ENCODE measurements at places on chromosomes 12 and 14.

- DNase-seq: no peak
Observed at GRCh38 chr12:2334271-2334670, 281.5 kb downstream of the CACNA1C start.

DNA sequence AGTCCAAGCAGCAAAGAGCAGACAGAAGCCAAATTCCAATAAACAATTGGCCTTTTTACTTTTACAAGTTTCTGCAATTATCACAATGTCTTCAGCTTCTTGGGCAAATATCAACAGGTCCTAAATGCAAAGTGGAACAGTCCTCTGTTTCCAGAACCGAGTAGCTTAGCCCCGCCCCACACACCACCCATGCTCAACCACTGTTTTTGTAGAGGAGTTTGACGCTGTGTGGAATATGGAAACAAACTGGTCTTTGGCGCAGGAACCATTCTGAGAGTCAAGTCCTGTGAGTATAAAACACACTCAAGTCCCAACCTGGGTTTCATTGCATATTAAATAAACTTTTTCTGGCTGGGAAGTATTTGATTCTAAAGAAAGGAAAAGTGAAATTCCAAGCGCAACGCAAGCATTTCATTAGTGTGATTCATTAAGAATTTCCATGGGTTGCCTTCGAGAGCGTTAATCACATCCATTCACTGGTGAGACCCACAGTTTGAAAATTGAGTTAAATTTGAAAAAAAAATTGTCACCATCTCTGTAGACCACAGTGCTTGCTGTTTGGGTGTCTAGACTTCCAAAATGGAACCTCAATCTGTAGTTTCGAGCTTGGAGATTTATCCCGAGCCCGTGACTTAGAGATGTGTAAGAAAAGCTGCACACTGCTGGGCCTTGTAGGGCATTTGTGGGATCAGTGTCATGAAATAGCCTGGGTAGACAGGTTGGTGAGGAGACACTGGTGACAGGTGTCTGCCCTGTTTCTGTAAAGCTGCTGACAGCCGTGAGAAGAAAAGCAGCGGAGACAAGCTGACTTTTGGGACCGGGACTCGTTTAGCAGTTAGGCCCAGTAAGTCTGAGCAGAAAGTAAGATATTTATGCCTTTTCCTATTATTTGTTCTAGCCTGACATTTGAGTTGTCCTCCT, 96.1 kb downstream of the DAD1 start:
- no peak for DNase-seq

DNA sequence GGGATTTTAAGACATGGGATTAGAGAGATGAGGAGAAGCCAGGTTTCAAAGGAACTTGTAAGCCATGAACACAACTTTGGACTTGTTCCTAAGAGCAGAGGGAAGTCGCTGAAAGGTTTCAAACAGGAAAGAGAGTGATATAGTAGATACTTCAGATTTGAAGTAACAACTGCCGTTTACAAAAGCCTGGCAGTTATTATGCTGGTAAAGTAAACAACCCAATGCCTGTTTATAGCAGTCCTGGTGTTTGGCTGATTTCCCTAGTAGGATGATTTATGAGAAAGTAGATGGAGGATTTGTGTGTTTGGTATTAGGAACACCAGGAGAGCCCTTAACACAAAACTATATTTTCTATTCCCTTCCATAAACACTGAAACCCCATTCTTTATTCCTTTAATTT, 285.7 kb downstream of the RMST start:
- DNase-seq: no peak

- no peak for DNase-seq
Observed at GRCh38 chr14:34983148-34983760, 462 bp downstream of the SRP54 start.

DNA sequence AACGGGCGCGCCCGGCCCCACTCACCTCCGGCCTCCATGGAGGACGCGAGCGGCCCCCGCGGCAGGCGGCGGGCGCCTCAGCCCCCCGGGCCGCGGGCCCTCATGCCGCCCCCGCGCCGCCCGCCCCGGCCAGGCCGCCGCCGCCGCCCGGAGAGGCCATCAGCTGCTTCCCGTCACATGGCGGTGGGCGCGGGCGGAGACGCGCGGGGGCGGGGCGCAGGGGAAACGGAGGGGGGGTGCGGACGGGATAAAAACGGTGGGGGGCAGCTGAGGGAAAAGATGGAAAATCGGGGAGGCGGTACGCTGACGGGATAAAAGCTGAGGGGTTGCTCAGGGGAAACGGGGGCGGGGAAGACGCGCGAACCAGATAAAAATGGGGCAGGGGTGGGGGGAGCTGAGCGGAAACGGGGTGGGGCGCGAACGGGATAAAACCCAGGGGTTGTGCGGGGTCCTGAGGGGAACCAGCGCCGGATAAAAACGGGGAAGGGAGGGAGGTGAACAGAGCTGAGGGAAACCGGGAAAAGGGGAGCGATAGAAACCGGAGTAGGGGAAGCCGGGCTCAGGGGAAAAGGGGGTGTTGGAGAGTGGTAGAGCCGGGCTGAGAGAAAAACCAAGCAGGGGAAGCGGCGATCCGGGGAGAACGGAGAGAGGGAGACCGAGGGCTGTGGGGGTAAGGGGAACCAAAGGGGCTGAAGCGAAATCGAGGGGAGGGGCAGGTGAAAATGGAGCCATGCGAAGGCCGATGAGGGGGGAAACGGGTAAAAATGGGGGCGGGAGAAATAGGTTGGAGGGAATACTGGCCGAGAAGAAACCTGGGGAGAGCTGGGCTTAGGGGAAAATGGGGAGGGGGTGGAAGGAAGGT, at the start of gene WSB2:
TSS of gene WSB2 (minus strand) at position 169 of the 862 bp plus-strand sequence. CDS start at position 38, 131 bp downstream.
- DNase-seq: peak; percentile 29

DNA sequence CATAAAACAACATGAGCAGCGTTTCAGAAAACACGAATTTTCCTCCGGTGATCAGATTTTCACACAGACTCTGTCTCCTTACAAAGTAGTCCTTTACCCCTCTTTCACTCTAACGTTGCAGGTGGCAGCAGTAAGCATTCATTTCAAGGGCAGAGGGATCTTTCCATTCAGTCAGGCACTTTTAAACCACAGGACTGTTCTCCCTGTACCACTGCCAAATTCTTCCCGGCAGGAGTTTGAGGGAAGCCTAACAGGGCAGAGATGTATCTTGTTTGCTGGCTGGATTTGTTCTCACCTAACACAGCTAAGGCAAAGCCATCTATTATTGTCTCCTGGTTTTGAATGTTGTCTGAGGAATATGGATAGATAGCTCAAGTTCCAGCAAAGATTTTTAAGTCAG, 1187.3 kb upstream of the SEL1L start:
- DNase-seq: no peak

DNA sequence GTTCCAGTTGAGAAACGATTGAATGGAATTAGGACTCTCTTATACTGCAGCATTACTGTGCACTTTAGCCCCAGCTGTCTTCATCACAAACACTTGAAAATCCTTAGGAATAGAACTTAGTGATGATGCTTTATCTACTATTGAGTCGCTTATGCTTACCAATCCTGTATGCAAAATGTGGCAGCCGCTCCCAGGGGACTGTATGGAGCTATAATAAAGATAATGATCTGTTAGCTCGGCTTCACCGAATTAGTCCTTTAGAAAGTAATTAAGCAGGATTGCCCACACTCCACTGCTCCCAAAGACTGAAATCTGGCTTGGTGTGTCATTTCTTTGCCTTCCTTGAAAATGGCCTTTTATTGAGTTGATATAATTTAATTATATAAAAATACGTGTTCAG, 10.6 kb downstream of the EML1 start:
- DNase-seq: no peak

DNA sequence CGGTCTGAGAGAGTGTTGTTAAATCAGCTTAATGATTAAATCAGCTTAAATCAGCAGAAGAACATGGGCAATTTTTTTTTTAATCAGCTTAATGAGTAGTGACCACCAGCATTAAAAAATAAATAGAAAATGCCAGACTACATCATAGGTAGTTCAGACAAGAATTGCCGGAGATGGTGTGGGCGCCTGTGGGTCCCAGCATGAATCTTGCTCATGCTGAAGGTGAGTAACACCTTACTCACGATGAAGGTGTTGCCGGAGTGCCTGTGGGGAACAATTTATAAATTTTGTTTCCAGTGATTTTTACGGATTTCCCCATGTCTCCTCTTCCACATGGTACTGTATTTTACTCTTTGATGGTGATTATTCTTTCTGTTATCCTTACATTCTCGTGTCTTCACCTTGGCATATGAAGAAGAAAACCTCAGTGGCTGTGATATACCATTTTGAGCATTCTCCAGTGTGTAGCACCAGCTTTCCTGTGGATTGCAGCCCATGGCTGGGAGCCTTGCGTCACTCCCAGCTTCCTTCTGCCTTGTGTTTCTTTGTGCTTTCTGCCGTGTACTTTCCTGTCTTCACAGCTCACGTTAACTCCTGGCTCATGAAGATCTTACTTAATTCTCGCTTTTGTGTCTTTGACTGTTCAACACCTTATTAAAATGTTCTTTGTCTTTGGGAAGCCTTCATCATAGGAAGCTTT, 4.7 kb downstream of the TDRD9 start:
- DNase-seq: no peak

- DNase-seq: no peak
Observed at GRCh38 chr12:115468087-115468510, 784.1 kb upstream of the TBX3 start.

DNA sequence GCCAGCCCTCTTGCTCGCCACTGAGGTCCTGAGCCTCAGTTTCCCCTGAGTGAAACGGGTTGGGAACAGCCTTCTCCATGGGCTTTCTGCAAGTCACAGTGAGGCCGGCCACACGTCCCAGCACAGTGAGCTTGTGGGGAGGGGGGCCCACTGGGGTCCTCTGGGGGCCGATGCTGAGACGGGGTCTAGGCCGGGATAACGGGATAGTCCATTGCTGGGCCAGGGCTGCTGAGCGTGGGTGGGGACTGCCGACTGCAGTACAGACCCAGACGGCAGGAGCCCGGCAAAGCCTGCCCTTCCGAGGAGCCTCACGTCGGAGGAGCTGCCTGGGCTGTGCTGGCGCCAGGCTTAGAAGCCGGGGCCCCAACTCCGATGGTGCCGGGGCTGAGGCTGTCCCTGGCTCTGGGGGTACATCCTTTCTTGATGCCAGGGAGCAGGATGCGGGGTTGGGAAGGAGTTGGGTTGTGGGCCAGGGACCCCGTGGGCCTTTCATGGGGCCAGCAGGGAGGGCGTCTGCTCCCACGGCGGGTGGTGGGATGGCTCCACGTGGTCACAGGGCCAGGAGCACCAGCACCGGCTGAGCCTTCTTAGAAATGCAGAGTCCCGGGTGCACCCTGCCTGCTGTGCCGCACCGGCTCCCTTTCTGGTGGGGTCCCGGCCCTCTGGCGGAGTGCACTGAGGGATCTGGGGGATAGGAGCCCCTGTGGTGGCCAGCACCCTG, 24.2 kb downstream of the NOC4L start:
- no peak for DNase-seq

DNA sequence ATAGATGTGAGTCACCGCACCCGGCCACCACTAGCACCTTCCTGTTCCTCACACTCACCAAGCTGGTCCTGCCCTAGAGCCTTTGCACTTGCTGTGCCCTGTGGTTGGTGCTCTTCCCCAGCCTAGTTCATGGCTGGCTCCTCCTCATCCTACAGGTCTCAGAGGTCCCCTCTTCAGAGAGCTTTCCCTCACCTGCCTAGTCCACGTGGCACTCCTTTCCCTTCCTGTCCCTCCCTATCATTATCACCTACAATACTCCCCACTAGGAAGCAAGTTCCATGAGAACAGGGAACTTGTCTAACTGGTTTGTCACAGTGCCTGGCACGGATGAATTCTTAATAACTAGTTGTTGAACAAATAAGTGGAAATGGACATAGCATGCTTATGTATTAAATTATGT, 24.0 kb upstream of the TMED10 start:
- no peak for DNase-seq

DNA sequence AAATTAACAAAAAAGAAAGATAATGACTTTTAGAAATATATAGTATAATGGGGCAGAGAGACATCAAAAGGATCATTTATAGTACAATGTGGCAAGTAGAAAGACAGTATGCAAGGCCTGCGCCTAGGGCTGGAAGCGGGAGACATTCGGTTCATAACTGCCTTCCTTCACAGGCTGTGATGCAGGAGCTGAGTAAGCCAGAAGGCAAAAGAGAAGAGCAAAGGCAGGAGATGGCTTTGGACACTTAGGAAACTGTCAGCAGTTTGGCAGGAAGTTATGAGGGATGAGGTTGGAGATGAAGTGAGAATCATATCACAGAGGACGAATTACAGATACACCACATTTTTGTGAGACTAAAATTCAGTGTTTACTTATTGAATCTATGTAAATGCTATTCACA, 97.8 kb downstream of the EPS8 start:
- DNase-seq: no peak

DNA sequence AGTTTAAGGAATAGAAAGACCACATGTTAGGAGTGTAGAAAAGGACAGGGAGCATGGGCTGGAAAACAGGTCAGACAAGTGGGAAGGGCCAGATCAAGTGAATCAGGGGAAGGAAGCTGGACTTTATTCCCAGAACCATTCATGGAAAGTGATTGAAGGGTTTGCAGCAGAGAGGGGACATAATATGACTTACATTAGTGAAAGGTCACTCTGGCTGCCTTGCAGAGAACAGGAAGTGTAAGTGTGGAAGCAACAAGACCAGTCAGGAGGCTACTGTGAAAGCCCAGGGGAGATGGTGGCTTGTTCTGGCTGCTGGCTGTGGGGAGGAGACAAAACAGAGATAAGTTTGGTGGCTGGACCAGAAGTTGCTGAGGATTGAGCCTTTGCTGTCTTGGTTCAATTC, 69.1 kb downstream of the VCPKMT start:
- no peak for DNase-seq

DNA sequence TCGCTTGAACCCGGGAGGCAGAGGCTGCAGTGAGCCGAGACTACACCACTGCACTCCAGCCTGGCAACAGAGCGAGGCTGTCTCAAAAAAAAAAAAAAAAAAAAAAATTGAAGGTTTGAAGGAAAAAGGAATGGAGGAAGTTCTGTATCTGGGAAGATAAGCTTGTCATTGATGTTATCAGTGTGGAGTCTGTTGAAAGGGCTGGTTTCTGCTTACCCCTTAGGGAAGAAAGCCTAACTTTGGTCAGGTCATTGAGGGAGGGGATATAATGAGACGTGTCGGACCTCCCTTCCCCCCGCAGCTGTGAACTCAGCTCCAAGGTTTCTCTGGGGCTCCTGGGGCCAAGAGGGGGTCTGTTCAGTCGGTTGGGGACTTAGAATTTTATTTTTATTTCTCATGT, 16.4 kb downstream of the DAO start:
- no peak for DNase-seq

- no peak for DNase-seq
Observed at GRCh38 chr12:103282124-103282523, 213.6 kb downstream of the C12orf42 start.

DNA sequence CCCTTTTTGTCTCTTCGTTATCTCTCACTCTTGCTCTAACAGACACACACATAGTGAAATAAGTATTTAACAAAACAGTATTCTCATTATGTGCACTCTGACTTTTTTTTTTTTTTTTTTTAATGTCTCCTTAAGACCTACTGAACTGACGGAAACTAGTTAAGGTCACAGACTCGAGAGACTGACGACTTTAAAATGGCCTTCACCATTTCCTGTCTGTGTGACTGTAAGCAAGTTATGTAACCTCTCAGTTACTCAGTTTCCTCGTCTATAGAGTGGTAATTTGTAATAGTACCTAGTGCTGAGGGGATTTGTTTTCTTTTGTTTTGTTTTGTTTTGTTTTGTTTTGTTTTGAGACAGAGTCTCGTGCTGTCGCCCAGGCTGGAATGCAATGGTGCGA, 284.8 kb downstream of the FBXL14 start:
- no peak for DNase-seq

Data from stimulated activated CD8-positive, alpha-beta memory T cell treated with anti-CD3 and anti-CD28 coated beads, Interleukin-2, amount 100 ng/mL, for 1 hour (primary cell).